Activated T-helper 1 cell treated with anti-CD3 and anti-CD28 coated beads, Interleukin-12 subunit alpha, Interleukin-12 subunit beta, Interleukin-2, Interleukin-4 antibody, amounts not matched to agents 30 ng/mL and 10 ng/mL and 1 ng/mL, durations not matched to agents 14 hours and 24 hours and 36 hours (primary cell): ENCODE measurements at places on chromosomes 6 and 20. TPM values are rescaled to one million over a fixed set of nuclear protein-coding genes. Genes with fewer than 3 reads are reported as not detected.

DNA sequence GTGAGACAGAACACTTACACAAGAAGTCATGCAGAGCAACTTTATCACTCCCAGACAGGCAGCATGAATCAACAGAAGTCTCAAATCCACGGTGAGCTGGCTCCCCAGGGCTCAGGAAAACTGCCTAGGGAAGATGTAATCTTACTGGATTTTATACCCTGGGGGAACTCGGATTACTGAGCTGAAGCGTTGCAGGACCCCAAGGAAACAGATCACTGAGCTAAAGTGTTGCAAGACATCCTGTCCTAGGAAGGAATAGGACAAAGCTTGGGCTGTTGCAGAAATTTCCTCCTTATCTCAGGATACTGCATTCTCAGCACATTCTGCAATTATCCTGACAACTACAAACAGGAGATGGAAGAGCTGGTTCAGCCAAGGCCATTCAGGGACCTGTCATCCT lies 224.8 kb downstream of the TFAP2A start:
- no peak for DNase-seq

DNA sequence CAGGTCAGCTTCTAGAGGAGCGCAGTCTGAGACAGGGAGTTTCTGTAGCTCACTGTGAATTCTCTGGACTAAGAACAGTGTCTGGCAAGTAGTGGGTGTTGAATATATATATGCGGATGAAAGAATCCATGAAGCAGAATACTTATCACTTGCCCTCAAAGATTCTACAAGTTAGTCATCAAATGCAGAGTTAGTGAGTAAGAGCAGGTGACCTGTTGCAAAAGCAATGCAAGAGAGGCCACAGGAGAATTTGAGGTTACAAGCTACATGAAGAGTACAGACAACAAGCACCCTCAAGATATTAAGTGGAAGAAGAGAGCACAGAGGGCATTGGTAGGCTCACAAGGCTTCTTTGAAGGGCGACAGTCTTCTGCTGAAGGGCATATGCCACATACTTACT lies 103.4 kb upstream of the BTBD3 start:
- DNase-seq = no peak

- DNase-seq = no peak
Measured at GRCh38 chr6:161366301-161366923, 92.6 kb upstream of the AGPAT4 start.

DNA sequence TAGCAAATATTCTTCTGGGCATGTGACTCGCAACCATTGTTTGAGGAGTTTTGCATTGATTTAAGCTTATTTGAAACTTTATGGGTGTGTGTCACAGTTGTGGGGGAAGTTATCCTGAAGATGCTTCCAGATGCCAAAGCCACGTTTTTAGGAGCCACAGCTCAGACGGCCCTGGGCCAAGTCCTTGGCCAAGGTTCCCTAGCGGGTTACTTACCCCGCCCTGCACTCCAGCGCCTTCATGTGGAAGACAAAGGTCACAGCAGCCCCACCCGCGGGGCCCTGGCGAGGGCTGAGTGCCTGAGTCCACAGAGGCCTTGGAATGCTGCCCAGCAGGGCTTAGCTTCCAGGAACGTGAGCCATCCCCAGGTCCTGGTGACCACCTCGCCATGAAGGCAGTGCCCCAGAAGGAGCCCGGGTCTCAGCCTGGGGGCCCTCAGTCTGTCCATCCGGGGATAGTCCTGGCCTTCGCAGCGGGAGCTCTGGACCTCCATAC lies 308.3 kb downstream of the CDH4 start:
- DNase-seq = no peak

BPIFB4 gene
- not detected in 2 replicates for total RNA-seq

ULBP1 gene
- total RNA-seq = 0.91 and 0.99 TPM in 2 replicates
